Thoracic aorta endothelial cell (primary cell): ENCODE measurements at places on chromosomes 5 and 9. TPM values are rescaled to one million over a fixed set of nuclear protein-coding genes. Genes with fewer than 3 reads are reported as not detected.

The TAF11L5 gene
- total RNA-seq, result not detected in 2 replicates

The DYNC2I2 gene
- 57.2 and 67.6 TPM in 2 replicates for total RNA-seq

The LCN6 gene
- total RNA-seq, result not detected in 2 replicates

The SCGB3A2 gene
- not detected in 2 replicates for total RNA-seq

The SLC1A3 gene
- total RNA-seq, result 1.1 TPM in 1 of 2 replicates, not detected in the other

The FSTL4 gene
- total RNA-seq, result not detected in 2 replicates
